HuH-7 (cell line): ENCODE measurements at places on chromosomes 7 and 10.
A peak's percentile ranks its signal among the peaks of the same experiment; 100 is the strongest.

DNA sequence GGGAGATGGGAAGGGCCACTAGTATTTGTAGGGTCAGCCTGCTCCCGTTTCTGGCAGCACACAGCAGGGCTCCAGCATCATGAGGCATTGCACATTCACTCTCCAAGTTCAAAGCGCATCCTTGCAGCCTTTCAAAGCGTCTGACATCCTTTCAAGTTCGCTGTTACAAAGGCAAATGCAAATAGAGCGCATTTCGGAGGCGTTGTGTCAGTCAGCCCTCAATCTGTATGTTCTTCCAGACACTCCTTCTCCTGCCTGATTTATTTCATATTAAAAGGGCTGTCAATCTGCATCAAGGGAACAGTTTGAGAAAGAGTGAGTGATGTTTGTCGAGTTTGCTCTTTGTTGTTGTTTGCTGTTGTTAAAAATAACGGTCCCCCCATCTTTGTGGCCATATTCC is 188.5 kb downstream of the SNX10 start:
- DNase-seq: no peak

- no peak for DNase-seq
Observed at GRCh38 chr7:105337529-105337928, 51.2 kb downstream of the SRPK2 start.

DNA sequence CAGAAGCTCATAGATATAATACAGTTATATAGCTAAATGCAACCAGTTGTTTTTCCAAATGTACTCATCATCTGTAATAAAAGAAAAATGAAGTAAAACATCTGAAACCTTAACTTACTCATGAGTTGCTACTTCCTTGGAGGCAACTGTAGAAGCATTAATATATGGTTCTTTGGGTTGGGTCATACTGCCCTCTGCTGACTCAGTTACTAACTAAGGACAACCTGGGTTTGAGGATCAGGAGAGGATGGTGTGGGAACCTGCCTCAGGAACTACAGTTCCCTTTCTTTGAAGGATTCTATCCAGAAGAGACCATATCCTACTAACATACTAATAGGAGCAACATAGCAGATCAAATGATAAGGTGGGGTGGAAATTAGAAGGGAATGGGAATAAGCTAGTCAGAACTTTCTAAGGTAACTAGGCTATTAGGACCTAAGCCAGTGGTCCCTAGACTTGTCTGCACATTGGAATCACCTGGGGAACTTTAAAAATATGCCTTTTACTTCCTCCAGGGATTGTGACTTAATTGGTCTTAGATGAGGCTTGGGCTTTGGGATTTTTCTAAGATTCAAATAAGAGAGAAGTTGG is 20.7 kb downstream of the COX15 start:
- DNase-seq: peak; percentile 29

DNA sequence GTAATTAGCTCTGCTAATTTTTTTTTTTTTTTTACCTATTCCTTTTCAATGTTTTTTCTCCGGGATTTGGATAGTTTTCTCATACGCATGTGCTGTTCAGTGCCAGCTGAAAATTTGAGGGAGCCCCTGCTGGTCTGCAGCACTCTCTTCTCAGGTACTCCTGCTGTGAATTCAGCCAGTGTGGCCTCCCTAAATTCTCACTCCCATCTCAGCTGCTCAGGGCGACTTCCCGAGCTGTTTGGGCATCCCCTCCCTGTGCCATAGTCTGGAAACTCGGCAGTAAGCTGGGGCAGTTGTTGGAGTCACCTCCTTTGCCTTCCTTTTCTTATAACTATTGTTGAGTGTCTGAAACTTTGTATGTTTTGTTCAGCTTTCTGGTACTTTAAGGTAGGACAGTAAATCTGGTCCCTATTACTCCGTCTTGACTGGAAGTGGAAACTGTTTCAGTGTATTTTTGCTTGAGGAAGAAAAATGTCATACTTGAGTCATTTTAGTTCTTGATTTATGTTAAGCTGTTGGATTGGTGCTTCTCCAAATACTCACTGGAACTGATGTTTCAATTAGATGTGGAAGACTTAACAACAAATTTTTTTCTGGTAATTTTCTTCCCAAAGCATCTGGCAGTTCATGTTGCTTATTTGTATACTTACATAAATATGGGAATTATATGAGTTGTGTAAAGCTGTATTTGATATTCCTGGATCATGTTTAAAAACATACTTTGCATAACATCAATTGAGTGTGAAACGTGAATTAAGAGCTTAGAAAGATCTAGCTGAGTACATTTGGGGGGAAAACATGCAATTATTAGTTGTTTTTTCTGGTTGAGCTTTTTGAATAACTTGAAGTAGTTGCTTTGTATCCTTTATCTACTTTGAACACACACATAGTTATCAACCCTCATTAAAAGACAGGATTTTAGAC is 33.7 kb downstream of the MINPP1 start:
- DNase-seq: no peak

DNA sequence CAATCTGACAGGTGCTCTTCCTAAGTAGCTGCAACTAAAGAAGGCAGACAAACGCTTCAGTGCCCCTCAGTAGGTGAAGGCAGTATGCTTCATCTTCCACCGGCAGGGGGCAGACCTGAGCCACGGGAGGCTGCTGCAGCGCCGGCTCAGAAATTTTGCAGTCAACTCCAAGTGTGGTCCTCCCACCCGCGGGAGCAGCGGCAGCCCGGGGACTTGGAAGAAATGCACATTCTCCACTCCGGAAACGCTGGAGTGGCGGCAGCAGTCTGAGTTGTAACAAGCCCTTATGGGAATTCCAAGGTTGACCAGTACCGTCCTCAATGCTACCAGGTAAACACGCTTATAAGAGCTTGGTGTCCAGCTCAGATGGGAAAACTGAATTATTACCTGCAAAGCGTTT is 3.4 kb downstream of the IGFBP3 start:
- peak; percentile 86 for DNase-seq

GRCh38 chr10:87625661-87626060 is 34.0 kb upstream of the PAPSS2 start:
- no peak for DNase-seq

DNA sequence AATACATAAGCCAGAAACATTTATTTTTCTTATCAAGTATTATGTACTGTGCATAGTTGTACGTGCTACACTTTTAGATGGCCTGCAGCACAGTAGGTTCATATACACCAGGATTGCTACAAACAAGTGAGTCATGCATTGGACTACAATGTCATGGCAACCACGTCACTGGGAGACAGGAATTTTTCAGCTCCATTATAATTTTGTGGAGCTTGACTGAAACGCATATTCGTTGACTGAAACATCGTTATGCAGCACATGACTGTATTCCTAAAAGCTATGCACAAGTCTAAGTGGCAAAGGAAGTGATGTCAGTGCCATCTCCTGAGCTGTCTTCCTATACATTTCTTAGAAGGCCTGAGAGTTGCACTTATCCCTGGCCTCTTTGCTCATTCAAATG is 871.8 kb downstream of the IPMK start:
- DNase-seq: no peak

GRCh38 chr10:47402641-47403301 is 18.7 kb upstream of the ZNF488 start:
- DNase-seq: no peak

DNA sequence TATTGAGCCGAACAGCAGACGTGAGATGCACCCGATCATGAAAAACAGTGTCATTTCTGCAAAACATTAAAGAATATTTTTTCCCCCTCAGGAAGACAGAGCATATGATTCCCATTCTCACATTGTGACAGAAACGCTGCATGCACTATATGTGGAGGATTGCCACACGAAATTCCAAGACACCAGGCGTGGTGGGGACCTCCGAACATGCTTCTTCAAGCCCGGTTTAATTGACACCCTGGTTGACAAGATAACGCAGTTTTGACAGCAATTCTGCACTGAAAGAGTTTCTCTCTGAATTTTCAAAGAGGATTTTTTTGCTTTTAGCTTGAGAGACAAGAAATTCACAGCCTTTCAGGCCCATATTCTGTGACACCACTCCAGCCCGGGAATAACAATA is 442.8 kb upstream of the NRP1 start:
- DNase-seq: no peak
